ENCODE measurements at places on chromosomes 4 and X.
A peak's percentile ranks its signal among the peaks of the same experiment; 100 is the strongest.

- no peak for DNase-seq
These were observed 19.4 kb upstream of the RAB40A start for GRCh38 chrX:103538728-103539127.

GRCh38 chr4:25441519-25442117, 64.6 kb downstream of the ANAPC4 start:
- DNase-seq: no peak

DNA sequence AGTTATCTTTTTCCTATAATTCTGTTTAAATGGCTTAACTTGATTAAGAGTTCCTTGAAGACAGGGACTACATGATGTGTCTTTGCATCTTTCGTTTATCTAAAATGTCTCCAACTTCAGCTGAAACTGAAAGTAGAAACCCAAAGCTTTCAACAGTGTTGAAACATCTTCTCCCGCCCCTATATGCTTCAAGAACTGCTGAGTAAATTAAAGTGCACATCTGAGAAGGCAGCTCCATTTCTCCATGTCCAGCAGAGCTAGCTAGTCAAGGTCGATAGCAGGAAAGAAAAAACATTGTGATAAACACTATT, 185.7 kb upstream of the TBL1X start:
- no peak for DNase-seq

GRCh38 chr4:80072228-80072743, 743 bp downstream of the ANTXR2 start:
- no peak for DNase-seq

DNA sequence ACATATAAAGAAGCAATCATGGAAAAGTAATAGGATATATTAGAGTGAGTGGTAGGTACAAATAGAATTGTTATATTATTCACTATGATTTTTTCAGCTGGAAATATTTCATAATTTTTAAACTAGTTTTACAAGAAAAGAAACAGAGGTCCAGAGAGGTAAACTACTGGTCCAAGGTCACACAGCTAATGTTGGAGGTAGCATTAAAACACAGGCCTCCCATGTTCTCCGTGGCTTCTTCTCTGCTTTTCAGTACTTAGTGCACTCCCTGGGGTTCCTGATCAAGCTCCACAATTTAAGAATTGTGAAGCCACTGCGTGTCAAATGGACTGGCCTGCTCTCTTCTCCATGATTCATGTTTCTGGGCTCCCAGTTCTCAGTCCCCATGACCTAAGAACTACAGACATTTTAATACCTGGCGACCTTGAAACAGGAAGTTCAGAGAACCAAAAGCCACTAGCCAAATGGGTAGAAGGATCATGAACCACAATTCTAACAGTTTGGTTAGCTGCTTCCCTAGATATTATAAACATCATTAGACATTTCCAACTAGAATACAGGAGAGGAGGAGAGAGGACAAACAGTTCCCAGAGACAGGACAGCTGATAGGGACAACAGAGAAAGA, 172.0 kb upstream of the KLF3 start:
- no peak for DNase-seq

GRCh38 chr4:129603241-129603931, 507.4 kb downstream of the C4orf33 start:
- no peak for DNase-seq

- no peak for DNase-seq
These were observed 2.7 kb downstream of the ALAS2 start for GRCh38 chrX:55028040-55028439.

DNA sequence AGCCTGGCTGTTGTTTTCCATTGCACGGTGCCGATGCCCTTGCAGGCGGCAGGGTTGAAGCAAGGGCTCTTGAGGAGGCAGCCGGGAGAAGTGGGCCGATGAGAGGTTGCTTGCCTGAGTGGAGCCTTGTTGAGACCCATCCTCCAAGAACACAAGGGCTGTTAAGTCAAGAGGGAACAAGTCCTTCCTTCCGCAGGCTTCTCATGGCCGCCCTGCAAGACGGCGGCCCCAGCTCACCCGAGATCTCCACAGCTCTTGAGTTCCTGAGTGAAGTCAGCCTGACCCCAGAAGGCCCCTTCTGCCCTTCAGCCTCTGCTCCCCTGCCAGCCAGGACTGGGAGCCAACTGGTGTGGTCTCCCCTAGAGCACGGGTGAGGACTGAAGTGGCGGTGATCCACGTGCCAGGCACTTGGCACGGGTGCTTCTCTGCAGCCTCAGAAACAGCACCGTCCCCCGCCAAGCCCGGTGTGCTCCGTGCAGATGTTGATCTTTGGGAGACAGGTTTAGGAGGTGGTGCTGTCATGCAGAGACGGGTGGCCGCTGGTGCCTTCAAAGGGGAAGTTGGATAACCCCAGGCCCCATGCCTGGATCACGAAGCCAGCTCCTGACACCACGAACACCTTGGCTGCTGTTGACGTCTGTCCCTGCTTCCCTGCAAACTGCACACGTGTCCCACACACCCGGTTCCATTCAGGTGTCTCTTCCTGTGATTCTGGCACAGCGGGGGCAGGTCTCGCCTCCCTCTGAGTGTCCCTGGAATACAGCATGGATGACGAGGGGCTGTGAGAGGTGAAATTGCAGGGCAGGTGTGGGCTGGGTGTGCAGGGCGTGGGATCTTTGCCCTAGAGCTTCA, 164.4 kb upstream of the PSAPL1 start:
- no peak for DNase-seq

DNA sequence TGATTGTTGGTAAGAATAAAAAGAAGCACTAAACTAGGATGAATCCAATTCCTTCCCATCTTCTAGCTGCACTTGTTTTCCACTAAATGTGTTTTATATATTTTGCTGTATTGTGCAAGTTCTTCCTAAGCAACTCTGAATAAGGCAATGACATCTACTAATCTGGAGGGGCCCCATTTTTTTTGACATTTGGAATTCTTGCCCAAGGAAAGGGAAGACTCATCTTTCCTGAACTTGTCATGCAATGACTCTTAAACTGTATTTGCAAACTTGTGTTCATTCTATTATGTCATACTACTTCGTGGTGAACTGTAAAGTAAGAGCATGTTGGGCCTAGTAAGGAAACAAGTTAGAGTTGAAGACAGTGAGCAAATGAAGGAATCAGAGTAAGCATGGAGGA, 45.9 kb downstream of the FREM3 start:
- DNase-seq: no peak

- DNase-seq: no peak
These were observed at the start of gene MAGEB18 for GRCh38 chrX:26138274-26138673. Gene MAGEB18, plus strand, starts transcription at chrX:26138343. Its CDS starts 643 bp downstream, at chrX:26138986.

- DNase-seq: no peak
These were observed 323.2 kb upstream of the INTU start for GRCh38 chr4:127309369-127310102.

DNA sequence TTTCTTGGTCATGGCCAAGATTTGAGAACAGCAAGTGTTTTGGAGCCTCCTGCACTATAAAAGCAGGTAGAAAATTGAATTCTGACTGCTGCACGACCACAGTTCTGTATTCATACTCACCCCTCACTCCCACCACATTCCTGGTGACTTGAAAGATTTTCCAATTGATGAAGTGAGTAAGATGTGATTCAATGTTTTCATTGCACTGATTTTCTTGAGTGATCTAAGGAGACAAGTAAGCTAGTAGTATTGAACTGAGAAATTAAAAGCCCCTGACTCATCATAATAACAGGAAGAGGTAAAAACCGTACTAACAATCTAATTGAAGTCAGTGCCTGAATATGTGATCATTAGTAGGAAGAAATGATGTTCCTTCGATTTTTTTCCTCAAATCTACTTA, 6.1 kb upstream of the SEC24D start:
- no peak for DNase-seq

DNA sequence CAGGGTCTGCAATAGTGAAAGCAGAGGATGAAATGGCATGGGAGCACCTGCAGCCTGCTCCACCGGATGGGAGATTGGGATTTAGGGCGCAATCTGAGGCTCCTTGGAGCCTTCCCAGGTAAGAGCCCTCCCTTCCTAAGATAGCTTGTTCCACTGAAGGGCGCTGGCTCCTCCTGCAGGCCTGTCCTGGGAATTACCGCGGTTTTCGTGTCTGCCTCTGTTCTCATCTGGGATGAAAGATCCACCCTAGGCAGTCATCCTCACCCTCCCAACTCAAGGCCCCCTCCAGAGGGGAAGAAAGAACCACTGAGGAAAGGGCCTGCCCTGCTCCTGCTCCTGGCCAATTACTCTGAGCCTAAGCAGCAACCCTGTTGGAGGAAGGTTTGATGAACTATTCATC, 547.5 kb downstream of the SMARCA1 start:
- peak; percentile 18 for DNase-seq

GRCh38 chrX:107168257-107168656, 38.0 kb downstream of the NUP62CL start:
- no peak for DNase-seq

GRCh38 chr4:157655096-157655809, 434.7 kb downstream of the GRIA2 start:
- DNase-seq: no peak

DNA sequence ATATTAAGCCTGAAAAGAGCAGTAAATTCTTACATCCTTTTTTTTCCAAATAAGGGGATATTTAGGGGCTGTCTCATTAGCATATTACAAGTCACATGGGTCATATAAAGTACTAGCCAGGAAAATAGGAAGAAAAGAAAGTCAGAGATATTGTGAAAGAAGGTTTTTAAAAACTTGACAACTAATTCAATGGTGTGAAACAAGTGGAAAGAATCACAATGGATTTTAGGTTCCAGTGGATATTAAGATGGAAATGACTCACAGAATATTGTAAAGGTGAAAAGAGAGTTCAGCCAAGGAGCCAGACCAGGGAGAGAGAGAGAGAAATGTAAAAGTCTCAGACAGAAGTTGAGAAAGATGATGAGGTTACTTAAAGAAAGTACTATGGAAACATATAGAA, 297.2 kb downstream of the IQCM start:
- no peak for DNase-seq

DNA sequence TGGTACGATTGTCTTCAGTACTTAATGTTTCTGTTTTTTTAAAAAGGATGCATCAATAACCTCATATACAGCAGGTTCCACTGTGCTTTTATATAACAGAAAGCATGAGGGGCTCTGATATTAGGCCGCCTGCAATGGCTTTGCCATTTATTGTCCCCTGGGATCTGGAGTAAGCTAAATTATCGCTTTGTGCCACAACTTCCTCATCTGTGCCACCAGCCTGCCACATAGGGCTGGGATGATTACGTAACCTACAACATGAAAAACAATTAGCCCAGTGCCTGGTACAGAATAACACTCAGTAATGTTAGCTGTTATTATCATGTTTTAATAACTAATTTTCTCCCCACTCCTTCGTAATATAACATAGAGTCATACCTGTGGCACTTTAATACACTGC, 65.5 kb upstream of the TRIM2 start:
- DNase-seq: no peak

- no peak for DNase-seq
These were observed 13.6 kb upstream of the ABLIM2 start for GRCh38 chr4:8171984-8172924.

- no peak for DNase-seq
These were observed 7.9 kb downstream of the FAM200B start for GRCh38 chr4:15689540-15689939.

DNA sequence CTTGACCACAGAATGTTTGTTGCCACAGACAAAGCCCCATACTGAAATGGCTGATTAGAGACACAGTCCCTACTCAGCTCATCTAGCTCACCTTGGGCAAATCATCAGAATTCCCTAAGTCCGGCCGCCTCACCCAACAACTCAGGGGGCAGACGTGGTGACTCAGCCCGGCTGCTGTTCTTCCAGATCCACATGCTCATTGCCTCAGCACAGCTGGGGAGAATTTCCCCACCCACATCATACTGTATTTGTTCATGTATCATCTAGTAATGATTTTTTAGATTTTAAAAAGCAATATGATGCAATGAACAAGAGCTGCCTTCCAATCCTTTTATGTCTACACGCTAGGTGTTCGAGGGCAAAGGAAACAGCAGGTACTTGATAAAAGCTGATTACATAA, 333.8 kb upstream of the TENM3 start:
- no peak for DNase-seq

GRCh38 chr4:140237616-140238350, 83.8 kb upstream of the MAML3 start:
- peak; percentile 86 for DNase-seq

DNA sequence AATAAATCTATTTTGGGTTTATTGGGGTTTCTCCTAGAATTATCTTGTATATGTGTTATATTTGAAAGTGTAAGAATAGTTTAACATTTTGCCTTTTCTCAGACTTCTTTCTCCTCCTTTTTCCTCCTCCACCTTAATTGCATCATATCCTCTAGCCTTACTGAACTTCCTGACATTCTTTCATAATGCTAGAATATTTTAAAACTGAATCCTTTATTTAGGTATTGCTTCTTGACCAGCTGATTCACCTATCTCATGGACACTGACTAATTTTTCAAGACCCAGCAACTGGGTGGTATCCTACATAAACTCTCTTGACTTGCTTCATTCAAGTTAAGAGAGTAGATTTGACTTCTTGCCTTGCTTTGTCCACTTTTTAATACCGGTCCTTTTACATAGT, 1508.9 kb downstream of the STIM2 start:
- DNase-seq: no peak

- DNase-seq: no peak
These were observed 526.7 kb downstream of the PCDH7 start for GRCh38 chr4:31246856-31247255.

- no peak for DNase-seq
These were observed 172.6 kb downstream of the ACTRT1 start for GRCh38 chrX:127879585-127879984.

- DNase-seq: no peak
These were observed 1615.3 kb downstream of the PCDH18 start for GRCh38 chr4:135917011-135917410.

- no peak for DNase-seq
These were observed 675.2 kb upstream of the FRG1 start for GRCh38 chr4:189265515-189265914.

DNA sequence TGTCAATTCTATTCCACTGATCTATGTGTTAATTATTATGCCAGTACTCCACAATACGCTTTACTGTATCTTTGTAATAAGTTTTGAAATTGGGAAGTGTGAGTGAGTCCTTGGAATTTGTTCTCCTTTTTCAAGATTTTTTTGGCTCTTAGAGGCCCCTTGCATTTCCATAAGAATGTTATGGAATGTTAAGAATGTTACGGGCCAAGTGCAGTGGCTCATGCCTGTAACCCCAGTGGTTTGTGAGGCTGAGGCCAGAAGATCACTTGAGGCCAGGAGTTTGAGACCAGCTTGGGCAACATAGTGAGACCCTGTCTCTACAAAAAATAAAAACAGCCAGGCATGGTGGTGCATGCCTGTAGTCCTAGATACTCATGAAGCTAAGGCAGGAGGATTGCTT, 167.6 kb upstream of the CXorf66 start:
- no peak for DNase-seq

- DNase-seq: no peak
These were observed 398.5 kb downstream of the GPM6A start for GRCh38 chr4:175413561-175413960.

All from NCI-H2081 treated with DMSO at 0.1 percent for 48 hours (cell line).